ENCODE measurements at places on chromosomes 7 and 10. TPM values are rescaled to one million over a fixed set of nuclear protein-coding genes. Genes with fewer than 3 reads are reported as not detected.

- no peak for DNase-seq
Observed at GRCh38 chr10:49419005-49419404, 23.1 kb upstream of the DRGX start.

DNA sequence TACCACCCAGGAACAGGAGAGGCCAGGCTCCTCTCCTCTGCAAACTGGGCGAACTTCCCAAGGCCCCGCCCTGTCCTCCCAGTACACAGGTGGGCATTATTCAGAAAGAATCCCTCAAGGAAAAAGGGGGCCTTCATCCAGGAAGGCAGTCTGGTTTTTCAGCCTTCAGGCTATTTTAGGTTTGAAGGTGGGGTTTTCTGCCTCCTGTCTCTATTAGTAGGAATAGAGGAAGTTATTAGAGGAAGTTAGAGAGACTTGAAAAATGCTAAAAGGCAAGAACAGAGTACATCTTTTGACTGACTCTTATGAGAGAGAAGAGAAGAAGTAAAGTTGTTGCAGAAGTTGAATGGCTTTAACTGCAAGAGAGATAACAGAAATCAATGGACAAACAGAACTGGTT, 250.9 kb upstream of the SORCS1 start:
- DNase-seq: no peak

GRCh38 chr10:97050205-97050745, 135.5 kb downstream of the SLIT1 start:
- no peak for DNase-seq

DNA sequence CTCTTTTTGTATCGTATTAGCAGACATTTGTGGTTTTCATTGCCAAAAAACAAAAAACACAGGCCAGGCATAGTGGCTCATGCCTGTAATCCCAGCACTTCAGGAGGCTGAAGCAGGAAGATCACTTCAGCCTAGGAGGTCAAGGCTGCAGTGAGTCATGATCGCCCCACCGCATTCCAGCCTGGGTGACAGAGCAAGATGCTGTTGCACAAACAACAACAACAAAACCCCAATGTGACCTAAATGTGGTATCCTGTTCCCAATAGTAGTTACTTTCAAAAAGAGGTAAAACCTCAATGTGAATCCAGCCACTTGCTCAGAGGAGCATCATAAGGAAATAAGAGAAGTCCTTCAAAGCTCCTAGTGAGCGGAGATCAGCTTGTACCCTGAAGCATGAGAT, 45.8 kb upstream of the SKAP2 start:
- no peak for DNase-seq

DNA sequence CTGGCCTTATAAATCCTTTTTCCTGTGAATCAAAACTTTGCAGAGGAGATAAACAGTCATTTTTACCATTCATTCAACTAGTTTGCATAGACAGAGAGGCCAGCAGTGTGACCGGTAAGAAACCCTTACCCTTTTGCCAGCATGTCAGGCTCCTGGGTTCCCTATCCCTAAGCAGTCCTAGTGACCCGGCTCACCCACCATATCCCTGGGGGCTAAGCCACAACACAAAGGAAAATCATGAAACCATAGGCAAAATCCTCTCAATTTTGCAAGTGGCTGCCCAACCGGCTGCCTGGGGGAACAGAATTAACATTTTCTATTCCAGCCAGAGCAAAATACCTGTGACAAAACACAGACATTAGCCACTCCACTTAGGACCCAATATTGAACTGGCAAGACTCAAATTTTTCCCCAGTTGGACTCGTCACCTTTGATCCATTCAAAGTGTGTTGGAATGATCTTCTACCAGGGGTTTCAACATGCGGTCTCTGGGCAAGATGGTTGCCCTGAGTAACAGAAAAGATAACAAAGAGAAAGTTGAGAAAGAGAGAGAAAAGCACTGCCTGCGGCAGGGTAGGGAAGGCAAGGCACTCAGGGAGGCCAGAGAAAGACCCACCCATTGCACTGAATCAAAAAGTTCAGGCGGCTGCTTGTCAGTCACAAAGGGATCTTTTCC, 174.8 kb upstream of the NAMPT start:
- no peak for DNase-seq

The ZNF503 gene
- 3.3 TPM for polyA plus RNA-seq

DNA sequence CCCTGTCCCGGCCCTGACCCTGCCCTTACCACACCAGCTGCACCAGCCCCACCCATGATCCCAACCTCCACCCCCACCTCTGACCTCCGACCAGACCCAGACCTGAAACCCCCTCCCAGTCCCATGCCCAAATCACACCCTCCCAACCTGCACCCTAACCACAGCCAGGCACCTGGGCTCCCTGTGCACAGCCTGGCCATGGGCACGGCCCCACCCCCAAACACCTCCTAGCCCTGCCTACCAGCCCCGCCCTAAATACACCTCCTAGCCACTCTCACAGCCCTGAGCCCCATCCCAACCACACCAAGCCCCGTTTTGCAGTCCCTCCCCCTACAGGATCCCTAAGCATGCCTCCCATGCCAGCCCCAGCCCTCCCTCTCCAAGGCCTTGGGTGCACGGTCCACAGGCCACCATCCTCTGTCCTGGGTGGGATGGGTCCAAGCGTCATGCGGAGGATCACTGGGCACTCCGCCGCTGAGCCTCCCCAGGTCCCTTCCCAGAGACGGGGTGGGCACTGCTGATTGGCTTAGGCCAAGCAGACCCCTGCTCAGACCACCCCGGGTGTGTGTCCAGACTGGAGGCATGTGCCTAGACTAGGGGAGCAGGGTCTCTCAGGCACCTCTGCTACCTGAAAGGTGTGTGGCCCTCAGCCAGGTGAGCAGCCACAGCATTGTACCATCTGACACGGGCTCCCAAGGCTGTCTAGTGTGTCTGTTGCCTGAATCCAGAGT, 30.1 kb downstream of the INSIG1 start:
- no peak for DNase-seq

The SPACDR gene
- polyA plus RNA-seq: 0.76 TPM

DNA sequence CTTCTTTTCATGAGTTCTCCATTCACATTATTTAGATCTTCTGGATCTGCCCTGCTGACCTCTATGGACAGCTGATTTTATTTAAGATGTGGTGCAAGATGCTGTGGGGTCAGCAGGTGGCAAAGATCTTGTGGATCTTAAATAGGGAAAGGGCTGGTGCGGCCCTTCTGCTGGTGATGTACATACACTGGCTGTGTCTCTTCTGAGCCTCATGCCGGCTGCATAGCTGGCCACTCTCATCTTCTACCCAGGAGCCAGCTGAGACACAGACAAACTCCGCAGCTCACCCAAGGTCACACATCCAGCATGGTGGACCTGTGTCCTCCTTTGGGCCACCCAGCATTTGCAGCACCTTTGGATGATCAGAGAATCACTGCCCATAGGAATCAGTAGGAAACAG, 9.7 kb downstream of the RBP3 start:
- no peak for DNase-seq

GRCh38 chr10:128398118-128398517, 271.9 kb upstream of the MKI67 start:
- DNase-seq: no peak
